NCI-H446 (cell line): ENCODE measurements at places on chromosomes 5 and 9.

GRCh38 chr9:114850871-114851270 is 45.0 kb upstream of the TNFSF15 start:
- no peak for DNase-seq

- no peak for DNase-seq
Observed at GRCh38 chr9:137711678-137712105, 92.9 kb downstream of the EHMT1 start.

DNA sequence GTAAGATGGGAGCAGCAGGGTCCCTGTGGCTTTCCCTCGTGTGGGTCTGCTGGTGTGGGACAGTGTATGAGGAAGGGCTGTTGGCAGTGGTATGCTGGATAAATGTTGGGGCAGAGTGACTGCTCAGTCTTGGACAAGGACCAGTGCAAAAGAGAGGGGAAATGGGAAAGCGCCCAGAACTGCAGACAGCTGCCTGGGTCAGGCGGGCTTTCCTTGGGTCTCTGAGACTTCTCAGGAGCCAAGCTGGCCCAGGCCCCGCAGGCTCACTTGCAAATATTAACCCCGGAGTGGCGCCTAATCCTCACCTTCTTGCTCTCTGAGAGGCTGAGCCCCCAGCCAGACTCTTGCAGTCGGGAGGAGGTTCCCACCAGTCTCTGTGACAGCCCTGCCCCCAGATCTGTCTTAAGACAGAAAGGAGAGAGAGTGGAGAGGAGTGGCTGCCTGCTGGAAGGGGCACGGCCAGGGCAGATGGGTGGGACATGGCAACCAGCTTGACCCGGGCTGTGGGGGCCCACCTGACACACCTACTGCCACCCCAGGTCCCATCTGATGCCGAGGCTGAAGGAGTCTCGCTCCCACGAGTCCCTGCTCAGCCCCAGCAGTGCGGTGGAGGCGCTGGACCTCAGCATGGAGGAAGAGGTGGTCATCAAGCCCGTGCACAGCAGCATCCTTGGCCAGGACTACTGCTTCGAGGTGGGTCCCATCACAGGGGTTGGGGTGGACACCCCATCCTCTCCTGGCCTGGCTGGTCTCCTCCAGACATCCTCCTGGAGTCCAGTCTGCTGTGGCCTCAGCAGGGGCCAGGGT is 105.2 kb downstream of the DAB2IP start:
- DNase-seq: no peak

- DNase-seq: no peak
Observed at GRCh38 chr9:135120249-135120648, 32.8 kb downstream of the OLFM1 start.

- DNase-seq: no peak
Observed at GRCh38 chr9:129606161-129607026, 14.5 kb downstream of the C9orf50 start.

GRCh38 chr5:177438468-177438867 is 8.1 kb upstream of the PRR7 start:
- no peak for DNase-seq

- no peak for DNase-seq
Observed at GRCh38 chr5:115317320-115317719, 20.9 kb upstream of the CCDC112 start.

- no peak for DNase-seq
Observed at GRCh38 chr5:69148981-69149675, 17.8 kb upstream of the CCNB1 start.
